ENCODE measurements at places on chromosomes 6 and 20.

DNA sequence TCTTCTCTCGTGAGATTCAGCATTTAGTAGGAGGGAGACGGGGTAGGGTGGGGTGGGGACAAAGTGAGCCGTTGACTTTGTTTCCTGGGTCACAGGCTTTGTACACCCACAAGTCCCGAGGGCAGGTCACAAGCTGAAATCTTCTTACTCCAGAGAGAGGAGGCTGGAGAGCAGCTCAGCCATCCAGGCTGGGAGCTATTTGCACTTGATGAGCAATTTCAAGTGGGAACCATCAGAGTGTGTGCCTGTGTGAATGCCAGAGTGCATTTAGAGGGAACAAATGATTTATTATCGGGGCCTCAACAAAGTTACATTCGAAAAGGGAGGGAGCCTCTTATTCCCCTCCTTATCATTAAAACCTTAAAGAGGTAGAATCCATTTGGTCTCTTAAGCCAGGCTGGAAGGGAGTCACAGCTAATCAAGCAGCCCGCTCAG, 155.7 kb upstream of the JARID2 start:
- no peak for DNase-seq

DNA sequence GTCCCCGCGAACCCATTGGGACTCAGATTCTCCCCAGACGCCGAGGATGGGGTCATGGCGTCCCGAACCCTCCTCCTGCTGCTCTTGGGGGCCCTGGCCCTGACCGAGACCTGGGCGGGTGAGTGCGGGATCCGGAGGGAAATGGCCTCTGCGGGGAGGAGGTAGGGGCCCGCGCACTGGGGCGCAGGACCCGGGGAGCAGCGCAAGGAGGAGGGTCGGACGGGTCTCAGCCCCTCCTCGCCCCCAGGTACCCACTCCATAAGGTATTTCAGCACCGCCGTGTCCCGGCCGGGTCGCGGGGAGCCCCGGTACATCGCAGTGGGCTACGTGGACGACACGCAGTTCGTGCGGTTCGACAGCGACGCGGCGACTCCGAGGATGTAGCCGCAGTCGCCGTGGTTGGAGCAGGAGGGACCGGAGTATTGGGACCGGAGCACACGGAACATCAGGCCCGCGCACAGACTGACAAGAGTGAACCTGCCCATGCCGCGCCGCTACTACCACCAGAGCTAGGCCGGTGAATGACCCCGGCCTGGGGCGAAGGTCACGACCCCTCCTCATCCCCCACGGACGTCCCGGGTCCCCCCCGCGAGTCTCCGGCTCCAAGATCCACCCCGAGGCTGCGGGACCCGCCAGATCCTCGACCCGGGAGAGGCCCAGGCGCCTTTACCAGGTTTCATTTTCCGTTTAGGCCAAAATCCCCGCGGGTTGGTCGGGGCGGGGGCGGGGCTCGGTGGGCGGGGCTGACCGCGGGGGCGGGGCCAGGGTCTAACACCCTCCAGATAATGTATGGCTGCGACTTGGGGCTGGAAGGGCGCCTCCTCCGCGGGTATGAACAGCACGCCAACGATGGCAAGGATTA, 15.7 kb upstream of the HLA-A start:
- peak; percentile 58 for DNase-seq

DNA sequence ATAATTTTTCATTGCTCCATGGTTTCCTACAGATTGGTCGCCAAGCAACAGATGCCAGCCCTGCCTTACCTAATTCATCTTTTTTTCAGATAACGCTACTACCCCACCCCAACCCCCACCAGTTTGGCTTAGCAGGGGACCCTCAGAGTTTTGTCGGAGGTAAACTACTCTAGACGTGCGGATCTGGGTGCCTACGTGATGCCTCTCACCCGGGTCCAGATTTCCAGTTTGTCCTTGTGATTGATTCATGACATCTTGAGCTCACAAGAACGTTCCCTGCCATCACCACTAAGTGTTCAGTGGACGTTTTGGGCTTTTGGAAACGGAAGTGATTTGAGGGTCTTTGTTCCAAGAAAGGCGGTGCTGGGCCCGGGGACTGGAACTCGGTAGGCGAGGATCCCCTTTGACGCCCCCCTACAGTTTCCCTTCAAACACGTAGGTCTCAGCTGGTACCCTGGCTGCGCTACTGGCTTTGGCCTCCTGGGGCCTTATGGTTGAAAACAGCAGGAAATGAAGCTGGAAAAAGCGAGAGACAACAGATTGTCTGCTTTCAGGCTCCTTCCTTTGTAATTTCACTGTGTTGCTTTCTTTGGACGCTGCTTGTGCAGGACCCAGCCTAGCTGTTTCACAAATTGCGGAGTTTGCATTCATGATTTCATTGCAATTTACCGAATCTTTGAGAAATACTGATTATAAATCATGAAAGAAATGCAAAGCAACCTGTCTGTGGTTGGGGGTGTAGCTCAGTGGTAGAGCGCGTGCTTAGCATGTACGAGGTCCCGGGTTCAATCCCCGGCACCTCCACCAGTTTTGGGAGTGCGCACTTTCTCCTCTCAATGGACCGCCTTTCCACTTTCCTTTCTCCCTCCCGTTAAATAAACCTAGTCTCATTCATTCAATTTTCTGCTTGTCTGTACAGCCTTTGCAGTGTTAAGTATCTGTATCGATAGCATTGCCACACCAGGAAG, 81.0 kb downstream of the GPX5 start:
- DNase-seq: no peak

- DNase-seq: no peak
These were observed 1180.0 kb upstream of the CITED2 start for GRCh38 chr6:140554421-140554820.

DNA sequence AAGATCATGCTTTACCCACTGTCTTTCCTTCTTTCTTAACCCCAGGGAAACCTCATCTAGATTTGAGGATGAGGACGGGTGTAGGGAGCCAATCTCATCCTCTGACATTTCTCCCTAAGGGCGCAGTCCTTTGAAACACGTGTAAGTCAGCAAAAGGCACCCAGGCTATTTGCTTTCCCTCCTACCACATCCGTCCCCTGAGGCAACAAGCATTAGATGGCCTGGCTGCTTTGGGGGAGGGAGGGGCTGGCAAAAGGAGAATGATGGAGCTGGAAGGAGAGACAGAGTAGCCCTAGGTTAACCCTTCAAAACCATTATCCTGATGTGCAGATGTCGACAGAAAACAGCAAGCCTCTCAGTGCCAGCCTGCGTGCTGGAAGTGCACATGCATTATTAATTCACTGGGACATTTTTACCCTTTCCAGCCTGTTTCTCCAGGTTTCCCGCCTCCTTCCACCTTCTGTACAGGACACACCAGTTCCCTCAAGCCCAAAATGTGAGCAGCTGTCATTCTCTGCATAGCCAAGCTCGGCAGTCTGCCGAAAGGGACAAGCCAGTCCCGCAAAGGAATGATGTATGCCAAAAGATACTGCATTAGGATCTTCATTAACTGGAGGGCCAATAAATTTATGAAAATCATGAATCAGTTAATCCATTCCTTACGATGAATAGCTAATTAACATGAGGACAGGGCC, 547.2 kb downstream of the CD83 start:
- DNase-seq: no peak

DNA sequence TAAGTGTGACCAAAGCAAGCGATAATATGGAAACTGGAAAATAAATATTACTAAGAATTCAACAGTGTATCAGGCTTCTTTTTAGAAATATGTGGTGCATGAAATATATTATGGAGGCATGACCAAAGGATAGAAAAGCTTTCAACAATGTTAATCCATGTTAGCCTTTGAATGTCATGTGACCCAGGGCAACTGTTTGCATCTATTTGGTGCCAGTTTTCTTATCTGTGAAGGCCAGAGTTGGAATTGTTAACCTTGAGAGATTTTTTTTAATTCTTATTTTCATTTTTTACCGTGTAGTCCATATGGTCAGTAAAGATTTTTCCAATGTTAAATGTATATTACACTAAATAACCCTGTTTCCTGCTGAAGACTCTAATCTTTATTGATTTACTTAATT, 411.1 kb downstream of the BCKDHB start:
- DNase-seq: no peak

- DNase-seq: no peak
These were observed 3.7 kb downstream of the RPL10A start for GRCh38 chr6:35471836-35472345.

- DNase-seq: no peak
These were observed 289.4 kb downstream of the PRL start for GRCh38 chr6:22007469-22007868.

DNA sequence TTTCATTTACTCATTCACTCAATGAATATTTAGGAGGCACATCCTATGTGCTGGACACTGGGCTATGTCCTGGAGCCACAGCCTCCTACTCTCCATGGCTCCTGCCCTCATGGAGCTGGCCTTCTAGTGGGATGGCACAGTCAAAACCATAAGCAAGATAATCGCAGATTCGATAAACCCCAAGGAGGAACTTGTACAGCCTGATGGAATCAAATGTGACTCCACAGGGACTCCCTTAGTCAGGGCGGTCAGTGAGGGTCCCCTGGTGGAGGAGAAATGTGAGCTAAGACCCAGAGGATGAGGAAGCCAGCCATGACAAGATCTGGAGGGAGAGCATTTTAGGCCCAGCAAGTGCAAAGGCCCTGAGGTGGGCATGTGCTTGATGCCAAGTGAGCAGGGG, 211.9 kb downstream of the PREX1 start:
- DNase-seq: no peak

GRCh38 chr6:22239261-22239921, 57.4 kb downstream of the PRL start:
- no peak for DNase-seq

GRCh38 chr20:24987873-24988835, 4.4 kb downstream of the APMAP start:
- DNase-seq: no peak

DNA sequence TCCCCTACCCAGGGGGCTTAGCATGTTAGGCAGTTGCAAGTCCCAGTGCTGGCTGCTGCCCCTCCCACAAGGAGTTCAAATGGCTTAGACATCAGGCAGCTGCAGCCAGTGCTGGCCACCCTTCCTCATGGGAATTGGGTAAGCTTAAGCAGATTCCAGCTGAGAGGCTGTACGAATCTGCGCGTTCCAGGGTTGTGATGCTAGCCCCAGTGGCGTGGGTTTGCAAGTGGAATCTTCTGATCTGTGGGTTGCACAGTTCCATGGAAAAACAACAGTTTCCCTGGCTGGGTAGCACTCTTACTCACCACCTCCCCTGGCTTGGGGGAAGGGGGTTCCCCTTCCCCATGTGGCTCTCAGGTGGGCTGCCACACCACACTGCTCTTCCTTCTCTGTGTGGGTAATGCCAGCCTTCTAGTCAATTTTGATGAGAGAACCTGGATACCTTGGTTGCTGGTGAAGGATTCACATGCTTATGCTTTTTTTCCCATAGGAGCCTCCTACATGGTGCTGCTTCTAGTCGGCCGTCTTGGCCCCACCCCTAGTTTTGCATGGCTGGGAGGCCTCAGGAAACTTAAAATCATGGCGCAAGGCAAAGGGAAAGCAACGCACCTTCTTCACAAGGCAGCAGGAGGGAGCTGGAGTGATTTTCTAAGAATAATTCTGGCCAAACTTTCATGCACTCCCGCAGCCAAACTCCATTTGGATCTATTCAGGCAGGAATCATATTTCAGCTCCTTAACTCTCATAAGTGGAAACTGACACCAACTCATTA, 13.0 kb downstream of the DYNLT2 start:
- DNase-seq: no peak

DNA sequence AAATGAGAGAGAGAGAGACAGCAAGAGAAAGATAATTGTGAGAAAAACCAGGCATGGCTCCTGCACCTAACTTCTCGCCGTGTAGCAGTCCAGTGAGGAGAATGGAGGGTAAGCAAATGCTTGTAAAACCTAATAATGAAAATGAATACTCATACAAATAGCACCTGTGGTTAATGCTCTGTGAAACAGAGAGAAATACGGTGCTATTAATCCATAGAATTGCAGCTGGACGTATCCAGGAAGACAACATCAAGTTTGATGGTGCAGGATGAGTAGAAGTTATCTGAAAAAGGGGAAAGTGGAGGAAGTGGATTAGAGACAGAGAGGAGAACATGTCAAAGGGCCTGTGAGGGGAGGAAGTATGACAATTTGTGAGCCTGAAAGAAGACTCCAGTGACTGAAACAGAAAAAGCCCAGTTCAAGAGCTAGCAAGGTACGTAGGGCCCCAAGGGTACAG, 89.4 kb upstream of the PAK5 start:
- no peak for DNase-seq

- DNase-seq: no peak
These were observed 25.9 kb upstream of the TGM2 start for GRCh38 chr20:38190936-38191371.

DNA sequence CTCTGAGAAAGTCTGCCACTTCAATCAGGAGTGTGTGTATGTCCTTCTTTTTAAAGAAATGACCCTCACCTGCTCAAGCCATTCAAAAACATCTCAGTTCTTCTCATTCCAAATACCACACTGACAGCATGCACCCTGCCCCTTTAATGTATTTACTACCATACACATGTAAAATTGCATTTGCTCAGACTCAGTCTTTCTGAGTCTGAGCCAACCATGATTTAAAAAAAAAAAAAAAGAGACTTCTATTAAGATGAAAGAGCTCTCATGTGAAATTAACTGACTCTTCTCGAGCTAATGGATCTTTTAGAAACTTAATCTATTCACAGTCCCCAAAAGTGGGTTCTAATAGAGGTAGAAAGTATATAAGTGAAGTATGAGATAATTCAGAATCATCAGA, 1.4 kb upstream of the FILIP1 start:
- DNase-seq: no peak

DNA sequence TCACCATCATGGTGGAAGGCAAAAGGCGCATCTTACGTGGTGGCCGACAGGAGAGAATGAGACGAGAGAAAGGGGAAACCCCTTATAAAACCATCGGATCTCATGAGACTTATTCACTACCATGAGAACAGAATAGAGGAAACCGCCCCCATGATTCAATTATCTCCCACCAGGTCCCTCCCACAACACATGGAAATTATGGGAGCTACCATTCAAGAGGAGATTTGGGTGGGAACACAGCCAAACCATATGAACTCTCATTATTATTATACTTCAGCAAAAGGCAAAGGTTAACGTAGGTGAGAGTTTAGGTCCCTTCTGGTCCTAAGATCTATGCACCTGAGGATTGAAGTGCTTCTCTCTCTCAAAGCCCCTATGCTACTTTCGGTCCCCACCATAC, 2.4 kb upstream of the PFDN4 start:
- DNase-seq: no peak

GRCh38 chr6:148348335-148348734, 5.7 kb downstream of the SASH1 start:
- DNase-seq: no peak

GRCh38 chr6:150667977-150668716, 68.5 kb downstream of the PLEKHG1 start:
- no peak for DNase-seq

GRCh38 chr6:47239546-47239945, 70.2 kb downstream of the TNFRSF21 start:
- no peak for DNase-seq

GRCh38 chr6:148147463-148147830, 195.2 kb upstream of the SASH1 start:
- DNase-seq: no peak

Data from activated T-helper 1 cell treated with Interleukin-2 at 50 U/mL for 16 hours (primary cell).